NCI-H2029 treated with DMSO at 0.1 percent for 48 hours (cell line): ENCODE measurements at places on chromosomes 12 and 14.

DNA sequence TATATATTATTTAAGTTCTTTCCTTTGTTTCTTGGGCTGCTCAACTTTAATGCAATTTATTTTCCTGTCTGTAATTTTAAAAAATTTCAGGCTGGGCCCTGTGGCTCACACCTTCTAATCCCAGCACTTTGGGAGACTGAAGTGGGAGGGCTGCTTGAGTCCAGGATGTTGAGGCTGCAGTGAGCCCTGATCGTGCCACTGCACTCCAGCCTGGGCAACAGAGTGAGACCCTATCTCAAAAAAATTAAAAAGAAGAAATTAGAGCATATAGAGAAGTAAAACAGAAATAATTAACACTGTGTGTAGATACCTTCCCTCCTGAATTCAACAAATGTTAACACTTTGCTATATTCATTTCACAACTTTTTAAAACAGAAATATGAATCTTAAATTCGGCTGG is 74.2 kb downstream of the DENND5B start:
- no peak for DNase-seq

DNA sequence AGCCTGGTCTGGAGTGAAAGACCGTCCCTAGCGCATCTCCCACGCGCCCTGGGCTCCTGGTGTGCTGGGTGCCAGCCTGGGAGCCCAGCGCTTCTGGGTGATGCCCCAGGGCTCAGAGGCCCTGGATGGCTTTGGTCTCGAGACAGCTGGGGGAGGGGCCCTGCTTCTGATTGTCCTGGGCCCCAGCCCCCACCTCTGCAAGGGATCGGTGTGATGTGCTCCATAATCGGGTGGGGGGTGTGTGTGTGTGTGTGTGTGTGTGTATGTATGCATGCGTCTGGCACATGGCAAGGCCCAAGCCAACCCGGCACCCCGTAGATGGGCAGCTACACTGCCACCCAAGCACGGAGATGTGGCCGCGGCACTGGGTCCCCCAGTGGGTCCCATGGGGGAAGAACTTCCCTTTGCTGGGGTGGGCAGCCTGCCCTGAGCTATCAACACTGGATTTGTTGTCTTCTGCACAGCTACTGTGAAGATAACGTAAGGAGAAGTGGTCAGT is 3.1 kb downstream of the ZBTB42 start:
- no peak for DNase-seq

DNA sequence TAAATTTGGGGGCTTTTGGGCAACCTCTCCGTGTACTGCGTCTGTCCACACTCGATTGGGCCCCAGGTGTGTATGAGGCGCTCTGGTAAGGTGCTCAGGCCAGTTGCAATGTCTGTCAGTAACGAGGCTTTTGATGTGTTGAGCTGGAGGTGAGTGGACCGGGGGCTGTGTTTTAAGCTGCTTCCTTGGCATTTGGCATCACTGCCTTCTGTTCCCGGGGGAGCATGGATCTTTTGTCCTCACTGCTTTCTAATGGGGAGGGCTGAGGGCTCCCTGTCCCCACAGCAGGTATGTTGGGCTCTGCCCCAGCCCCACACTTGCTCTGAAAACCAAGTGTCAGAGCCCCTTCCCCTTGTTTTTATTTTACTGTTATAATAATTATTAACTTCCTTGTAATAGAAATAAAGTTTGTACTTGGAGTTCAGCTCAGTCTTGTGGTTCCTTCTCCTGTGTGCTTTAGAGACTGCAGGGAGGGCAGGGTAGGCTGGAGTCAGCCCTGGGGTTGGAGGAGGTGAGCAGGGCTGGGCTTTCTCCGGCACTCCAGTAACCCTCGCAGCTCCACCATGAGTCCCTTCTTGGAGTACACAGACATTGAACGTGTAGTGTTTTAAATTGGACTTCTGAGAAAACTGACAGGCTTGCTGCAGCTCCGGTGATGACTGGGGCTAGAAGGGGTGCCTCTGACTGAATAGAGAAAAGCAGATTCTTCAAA is 28.0 kb downstream of the TRAFD1 start:
- no peak for DNase-seq

DNA sequence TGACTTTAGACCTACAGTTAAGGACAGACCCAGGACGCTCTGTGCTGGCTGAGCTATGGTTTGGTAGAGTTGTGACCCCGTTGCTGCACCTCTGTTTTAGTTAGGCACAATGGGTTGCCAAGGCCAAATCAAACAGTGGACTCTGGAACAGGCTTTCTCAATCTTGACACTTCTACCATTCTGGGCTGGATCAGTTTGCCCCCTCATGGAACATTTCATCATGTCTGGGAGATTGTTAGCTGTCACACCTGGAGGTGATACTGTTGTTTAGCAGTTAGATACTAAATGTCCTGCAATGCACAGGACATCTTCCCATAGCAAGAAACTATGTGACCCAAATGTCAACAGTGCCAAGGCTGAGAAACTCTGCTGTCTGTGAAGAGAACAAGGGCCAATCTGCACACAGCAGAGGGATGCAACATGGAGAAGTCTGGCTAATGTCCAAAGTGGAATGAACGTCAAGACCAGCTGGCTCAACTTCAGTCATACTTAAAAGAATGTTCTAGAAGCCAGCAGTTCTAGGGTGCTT is 65.6 kb upstream of the DICER1 start:
- no peak for DNase-seq

- DNase-seq = no peak
Measured at GRCh38 chr12:125083072-125083471, 17.8 kb downstream of the AACS start.

DNA sequence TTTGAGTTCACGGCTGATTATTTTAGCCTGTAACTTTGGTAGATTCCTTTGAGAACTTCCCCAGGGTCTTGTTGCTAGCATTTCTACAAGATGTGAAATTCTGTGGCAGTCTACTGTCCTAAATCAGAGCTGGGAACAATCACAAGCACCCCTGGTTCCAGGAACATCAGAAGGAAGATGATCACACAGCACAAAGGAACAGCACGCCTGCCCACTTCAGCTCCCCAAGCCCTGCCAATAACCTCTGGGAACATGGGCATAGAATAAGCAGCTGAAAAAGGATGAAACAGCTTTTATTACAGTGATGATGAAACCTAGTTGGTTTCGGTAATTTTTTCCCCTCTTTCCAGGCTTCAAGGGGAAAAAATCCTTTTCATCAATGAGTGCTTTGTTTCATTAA is 12.3 kb downstream of the GPR19 start:
- DNase-seq = peak; percentile 10

DNA sequence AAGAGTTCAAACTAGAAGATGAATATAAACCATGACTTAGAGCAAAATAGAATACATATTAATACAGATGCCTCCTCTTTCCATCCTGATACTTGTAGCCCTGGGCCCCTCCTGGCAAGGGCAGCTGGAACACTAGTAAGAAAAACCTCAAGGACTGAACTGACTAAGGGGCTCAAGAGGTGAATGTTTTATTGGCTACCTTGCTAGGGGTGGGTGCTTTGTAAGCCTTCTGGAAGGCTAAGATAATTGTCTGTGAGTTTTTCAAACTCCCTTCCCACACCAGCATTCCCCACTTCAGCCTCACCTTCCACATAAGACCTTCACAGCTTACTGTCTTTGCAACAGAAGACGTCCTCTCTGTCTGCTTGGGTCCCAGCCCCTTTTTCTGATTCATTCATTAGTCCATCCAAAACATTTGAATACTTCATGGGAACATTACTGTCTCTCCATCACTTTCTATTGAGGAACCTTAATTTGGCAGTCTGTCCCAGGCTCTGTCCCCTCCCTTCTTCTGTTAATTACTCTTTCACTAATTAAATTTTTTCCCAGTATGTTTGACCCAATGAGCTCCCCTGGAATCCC is 1.1 kb upstream of the MARCHF9 start:
- no peak for DNase-seq

- DNase-seq = peak; percentile 67
Measured at GRCh38 chr12:49342066-49342913, 4.4 kb upstream of the DNAJC22 start.

GRCh38 chr14:92439537-92440344 is 73.8 kb upstream of the RIN3 start:
- peak; percentile 47 for DNase-seq

DNA sequence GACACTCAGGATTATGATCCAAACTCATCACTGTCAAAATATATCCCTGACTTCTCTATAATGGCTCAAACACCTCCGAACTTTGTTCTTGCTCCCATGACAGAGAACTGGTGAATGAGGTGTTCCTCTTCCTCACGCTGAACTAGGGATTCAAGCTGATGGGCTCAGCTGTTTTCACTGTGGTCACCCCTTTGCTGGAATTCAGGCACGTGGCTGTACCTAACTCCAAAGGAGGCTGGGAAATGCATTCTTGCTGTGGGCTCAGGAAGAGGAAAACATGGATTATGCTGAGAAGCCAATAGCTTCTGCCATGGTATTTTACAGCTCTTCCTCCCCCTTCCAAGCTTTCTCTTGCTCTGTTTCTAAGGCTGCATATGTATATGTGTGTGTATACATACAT is 43.9 kb downstream of the STXBP6 start:
- no peak for DNase-seq
